Cerebellum (tissue), 4 donors: ENCODE measurements at places on chromosomes 4 and X. TPM values are rescaled to one million over a fixed set of nuclear protein-coding genes. Genes with fewer than 3 reads are reported as not detected.

DNA sequence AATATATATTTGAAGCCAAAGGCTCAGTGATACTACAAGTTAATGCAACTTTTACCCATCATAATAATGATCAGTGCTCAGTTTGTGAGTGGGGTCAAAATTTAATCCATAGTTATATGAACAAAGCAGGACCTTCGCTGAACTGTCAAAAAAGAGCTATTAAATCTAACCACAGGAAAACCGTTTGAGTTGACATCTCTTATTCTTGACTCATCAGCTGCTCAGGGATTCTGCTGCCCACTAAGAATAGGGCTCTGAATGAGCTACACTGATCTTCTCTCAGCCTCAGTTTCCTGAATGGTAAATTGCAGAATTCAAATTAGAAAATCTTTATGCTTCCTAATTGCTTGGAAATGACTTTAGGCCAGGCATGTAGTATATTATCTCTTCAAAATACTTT lies 44.9 kb upstream of the NAP1L5 start:
- no peak for DNase-seq

DNA sequence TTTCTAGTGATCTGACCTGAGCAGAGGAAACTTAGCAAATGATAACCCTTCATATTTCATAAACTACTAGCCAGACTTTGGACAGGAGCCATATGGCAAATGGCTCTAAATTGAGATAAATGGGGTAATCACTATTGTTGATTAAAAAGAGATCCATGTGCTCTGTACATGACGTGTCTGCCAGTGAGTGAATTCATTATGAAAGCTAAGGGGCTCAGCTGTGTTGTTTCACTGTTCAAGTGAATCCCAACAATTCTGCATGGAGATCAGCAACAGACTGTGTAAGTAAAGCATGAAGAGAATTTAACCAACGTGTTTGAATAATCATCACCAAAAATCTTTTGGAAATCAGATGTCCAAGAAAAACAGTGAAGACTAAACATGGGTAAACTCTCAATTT lies 9.5 kb upstream of the QRFPR start:
- no peak for DNase-seq

- no peak for DNase-seq
Measured at GRCh38 chr4:37788819-37789218, 37.7 kb upstream of the PGM2 start.

DNA sequence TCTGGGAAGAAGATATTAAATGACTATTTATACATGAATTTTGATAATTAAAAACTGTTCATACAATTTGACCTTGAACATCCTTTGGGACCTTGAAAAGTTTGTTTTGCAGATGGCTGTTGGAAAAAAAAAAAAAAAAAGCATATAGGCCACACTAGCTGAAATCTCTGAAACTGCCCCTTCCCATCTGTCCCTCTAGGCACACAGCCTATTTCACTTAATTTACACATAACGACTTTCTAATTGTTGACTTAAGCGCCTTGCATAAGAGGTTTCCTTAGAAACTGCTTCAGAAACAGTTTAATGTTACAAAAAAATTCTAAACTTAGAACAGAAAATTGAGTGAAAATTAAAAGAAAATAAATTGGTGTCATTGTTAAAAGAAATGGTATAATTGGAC lies 131.0 kb downstream of the COX18 start:
- DNase-seq = no peak

DNA sequence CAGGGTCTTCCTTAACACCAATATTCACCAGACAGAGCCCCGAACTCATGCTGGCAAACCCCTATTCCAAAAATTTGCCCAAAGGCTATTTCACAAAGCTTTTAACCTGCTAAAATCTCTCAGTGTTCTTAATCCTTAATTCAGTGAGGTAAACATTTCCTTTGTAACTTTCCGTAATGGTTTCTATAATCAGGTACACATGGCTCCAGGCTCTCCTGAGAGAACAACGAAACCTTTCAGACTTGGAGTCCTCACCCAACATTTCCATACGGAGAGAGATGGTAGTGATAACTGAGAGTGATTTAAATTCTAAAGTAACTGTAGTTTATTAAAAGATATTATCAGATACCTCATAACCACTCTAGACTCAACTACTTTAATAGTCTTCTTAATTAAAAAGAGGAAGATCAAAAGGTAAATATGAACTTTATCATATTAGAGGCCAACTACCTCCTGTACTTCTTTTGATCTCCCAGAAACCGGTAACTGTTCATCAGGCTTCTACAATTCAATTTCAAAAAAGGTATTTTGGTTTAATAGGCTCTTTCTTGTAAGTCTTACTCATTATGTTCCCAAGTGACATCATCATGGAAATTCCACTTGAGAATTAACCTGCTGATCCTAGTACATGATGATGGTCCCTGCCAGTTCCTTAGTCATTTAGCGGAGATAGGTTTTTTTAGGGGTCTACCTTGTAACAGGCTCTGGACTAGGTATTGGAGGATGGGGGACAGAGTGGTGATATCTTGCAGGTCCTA lies 91.4 kb upstream of the UCP1 start:
- DNase-seq = no peak

- no peak for DNase-seq
Measured at GRCh38 chr4:65546882-65547416, 123.3 kb downstream of the EPHA5 start.

- no peak for DNase-seq
Measured at GRCh38 chrX:5730556-5730955, 498.1 kb downstream of the NLGN4X start.

- DNase-seq = no peak
Measured at GRCh38 chr4:119130365-119131065, 5.1 kb upstream of the MYOZ2 start.

DNA sequence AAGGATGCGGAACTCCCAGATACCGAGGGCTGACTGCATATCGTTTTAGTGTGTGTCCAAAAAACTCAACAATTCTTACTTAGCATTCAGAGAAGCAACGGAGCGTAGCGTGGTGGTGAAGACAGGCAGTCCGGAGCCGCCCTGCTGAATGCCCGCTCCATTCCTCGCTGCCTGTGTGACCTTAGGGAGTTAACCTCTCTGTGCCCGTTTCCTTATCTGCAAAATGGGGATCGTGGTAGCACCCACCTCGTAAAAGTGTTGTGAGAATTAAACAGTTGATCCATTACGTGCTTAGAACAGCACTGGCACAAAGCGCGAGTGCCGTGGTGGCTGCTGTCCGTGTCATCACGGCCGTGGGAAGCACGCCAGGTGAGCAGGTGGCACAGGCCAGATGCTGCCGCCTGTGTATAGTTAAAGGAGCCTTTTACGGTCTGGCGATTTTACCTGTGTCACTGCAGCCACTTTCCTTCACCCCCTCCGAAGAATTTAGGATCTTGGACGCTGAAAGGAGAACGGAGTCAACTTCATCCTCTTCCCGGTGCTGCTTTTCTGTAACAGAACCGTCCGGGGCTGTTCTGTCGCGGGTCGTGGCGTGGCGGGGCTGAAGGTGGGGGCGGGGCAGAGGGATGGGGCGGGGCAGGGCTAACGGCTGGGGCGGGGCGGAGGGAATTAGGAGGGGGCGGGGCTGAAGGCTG lies 885 bp downstream of the CCDC110 start:
- peak; percentile 53 for DNase-seq

The SLC16A2 gene
- 17.9 TPM for total RNA-seq

The ADGRG2 gene
- total RNA-seq = 0.82 TPM

The CXCL10 gene
- 0.27 TPM for total RNA-seq

The MAGEB1 gene
- total RNA-seq = not detected
